Activated naive CD4-positive, alpha-beta T cell (primary cell): ENCODE measurements at places on chromosomes 1 and 21.

GRCh38 chr21:39441502-39442475 is 3.8 kb downstream of the LCA5L start:
- no peak for DNase-seq

DNA sequence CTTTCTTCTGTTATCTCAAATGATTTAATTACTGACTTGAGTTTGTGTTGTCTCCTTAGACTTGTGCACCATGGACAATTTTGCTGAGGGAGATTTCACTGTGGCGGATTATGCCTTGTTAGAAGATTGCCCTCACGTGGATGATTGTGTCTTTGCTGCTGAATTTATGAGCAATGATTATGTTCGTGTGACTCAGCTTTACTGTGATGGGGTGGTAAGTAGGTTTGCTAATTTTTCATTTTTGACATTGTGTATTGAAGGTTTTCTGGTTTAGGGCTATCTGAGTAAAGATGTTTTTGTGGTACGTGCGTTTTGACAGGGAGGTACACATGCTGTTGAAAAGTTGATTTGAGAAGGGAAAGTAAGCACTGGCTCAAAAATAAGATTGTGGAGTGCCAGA is 14.1 kb downstream of the TTC3 start:
- DNase-seq, result no peak

- no peak for DNase-seq
Observed at GRCh38 chr1:246450611-246451251, 56.3 kb downstream of the SMYD3 start.

GRCh38 chr1:181044449-181044966 is 10.7 kb downstream of the MR1 start:
- no peak for DNase-seq

DNA sequence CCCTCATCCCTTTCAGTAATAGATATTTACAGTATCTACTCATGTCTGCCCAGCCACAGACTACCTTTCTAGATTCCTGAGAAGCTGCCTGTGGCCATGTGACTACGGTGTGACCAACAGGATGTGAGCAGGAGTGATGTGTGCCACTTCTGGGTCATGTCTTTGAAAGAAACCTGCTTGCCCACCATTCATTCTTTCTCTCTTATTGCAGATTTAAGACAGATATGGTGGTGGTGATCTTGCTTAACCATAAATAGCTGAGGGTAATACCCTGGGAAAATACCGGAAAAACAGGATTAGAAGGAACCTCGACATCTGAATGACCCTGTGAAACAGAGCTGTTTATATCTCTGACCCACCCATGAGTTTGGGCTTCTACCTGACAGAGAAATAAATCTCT is 41.6 kb upstream of the GUCA2A start:
- DNase-seq, result no peak

DNA sequence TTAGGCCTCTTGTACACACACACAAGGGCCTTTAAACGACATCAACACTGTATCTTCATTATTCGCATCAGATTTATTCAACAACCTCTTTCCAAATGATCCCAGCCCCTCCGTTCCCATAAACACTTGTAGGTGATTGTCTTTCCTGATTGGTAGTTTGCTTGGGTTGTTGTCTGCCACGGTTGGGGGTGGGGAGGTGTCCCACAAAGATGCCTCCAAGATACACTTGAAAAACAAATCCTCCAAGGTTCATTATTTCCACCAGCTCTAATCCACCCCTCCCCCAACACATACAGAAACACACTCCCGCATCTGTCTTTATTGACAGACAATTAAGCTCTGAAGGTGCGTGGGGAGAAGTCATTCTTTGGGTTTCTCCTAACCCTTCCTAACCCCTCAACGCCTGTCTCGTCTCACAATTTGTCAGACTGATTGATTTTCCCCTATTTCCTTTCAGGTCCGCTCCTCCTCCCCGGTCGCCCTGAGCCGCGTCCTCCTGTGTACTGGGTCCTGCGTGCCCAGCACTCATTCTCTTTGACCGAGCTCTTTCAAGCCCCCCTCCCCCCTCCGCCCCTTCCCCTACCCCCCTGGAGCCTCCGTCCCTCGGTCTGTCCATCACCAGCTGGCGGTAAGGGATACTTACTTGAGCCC is 1.4 kb downstream of the WDR26 start:
- DNase-seq, result no peak

DNA sequence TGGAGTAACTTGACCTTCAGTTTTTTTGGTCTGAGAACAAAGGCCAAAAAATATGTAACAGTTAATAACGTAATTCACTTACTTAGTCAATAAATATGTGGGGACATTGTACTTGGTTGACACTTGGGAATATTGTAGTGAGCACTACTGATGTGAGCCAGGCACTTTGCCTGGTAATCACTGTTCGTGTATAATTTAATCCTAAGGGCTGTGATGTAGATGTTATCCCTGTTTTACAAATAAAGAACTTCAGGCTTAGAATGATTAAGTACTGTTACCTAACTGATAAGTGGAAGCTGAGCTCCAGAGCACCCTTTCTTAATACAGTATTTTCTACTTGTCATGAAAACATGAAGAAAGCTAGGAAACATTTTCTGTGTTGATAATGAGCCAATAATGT is 28.0 kb downstream of the PTBP2 start:
- no peak for DNase-seq

- DNase-seq, result no peak
Observed at GRCh38 chr1:201566933-201567801, 28.2 kb downstream of the NAV1 start.
